K562 (cell line): ENCODE measurements at places on chromosomes 5 and 9. TPM values are rescaled to one million over a fixed set of nuclear protein-coding genes. Genes with fewer than 3 reads are reported as not detected.

- no peak for DNase-seq
Measured at GRCh38 chr5:167207081-167207480, 1084.4 kb upstream of the WWC1 start.

- no peak for DNase-seq
Measured at GRCh38 chr9:3419893-3420292, 105.9 kb downstream of the RFX3 start.

GRCh38 chr5:178644826-178645545 lies 18.1 kb upstream of the CLK4 start:
- no peak for DNase-seq

DNA sequence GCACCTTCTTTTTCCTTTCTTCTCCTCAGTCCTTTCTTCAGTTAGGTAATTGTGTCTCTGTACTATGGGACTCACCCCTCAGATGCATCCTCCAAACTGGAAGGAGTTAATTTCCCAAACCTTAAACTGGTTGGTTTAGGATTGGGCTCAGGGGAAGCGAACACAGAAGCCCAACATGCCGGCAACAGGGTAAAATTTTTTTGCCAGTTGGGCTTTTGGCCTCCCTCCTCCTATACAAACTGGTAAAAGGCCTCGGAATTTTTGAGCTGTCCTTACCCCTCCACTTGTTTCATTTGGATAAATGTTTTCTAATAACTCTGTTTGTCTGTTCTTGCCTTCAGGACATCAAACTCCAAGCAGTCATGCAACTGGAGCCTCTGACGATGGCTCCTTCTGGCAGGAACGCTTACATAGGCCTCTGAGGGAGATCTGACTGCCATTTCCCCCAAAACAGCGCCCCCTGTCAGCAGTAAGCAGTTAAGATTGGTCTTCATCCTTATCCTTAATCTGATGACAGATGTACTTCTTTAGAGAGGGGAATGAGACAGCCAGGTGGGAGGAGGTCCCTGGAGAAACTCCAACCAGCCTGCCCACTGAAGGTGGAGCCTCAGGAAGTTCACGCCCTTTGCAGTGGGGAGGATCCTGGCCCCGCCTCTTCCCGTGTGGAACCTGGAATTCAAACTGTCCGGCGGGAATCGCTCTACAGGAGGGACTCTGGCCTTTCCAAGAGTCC lies 57.8 kb upstream of the SPINK5 start:
- no peak for DNase-seq

DNA sequence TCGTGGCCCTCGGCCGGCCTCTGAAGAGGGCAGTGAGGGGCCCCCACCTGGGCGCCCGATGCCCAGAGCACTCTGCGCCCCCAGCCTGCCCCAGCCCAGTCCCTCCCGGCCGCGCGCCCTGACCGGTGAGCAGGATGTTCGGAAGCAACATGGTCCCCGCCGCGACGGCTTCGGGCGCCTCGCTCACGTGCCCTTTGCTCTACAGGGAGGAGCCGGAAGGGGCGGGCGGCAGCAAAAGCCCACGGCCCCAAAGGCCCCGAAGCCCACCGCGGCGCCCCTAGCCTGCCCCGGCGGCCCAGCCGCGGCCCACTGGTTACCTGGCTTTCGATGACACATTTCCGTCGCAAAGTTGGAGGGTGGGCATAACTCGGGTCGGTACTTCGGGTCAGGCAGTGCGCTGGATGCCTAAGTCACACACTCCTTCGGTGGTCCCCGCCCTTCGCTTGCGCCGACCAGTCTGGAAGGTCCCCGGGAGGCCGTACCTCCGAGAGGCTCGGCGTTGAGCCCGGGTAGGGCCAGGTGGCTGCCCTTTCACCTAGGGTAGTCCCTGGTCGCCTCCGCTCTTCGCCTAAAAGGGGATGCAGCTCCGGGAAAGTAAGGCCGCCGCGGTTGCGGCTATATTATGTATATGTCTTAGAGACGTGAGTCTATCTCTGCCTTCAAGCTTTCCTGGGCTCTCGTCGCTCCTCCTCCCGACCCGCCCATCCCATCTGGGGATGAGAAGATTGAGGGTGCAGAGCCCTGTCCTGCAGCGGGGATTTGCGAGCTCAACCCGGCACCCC lies at the start of the genes AK6, RAD17 and TAF9:
Gene AK6 (minus strand): TSS at position 181 of the 782 bp plus-strand sequence. CDS start 30 bp downstream, at position 151.
Gene RAD17 (plus strand): TSS at position 479 of the 782 bp plus-strand sequence. CDS start 2,391 bp downstream, outside the sequence.
Gene TAF9 (minus strand): TSS at position 181 of the 782 bp plus-strand sequence. CDS start 3,783 bp downstream, outside the sequence.
- DNase-seq, result peak; percentile 95

DNA sequence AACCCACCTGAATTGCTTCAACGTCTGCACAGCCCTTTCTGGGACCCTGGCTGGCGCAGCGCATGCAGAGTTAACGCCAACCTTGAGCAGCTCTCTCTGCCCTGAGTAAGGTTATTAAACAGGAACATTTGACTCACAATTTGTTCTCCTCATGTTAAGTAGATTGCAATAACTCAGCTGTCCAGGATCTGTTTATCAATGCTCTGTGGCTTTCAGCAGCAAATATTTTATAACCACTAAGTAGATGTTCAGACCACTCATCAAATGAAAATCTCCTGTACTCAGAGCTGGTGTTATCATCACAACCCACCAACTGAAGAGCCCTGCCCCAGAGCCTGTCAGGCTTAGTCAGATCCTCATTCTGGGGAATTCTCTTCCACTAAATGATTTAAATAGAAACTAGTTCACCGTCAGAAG lies 403.0 kb downstream of the ZNF608 start:
- no peak for DNase-seq

- DNase-seq, result no peak
Measured at GRCh38 chr9:109780453-109781033, 545 bp downstream of the PALM2AKAP2 start.

- no peak for DNase-seq
Measured at GRCh38 chr9:110337727-110338126, at the start of gene TXNDC8. Gene TXNDC8, minus strand, starts transcription at chr9:110337863.

The GPR151 gene
- not detected in 2 replicates for polyA plus RNA-seq

The CD14 gene
- polyA plus RNA-seq, result 0.32 and 1.0 TPM in 2 replicates

The CDC14B gene
- 3.8 and 5.2 TPM in 2 replicates for polyA plus RNA-seq

The SHISAL2B gene
- not detected in 2 replicates for polyA plus RNA-seq

The INSYN2B gene
- polyA plus RNA-seq, result not detected in 2 replicates

The PCDHGC5 gene
- not detected in 2 replicates for polyA plus RNA-seq
